ENCODE measurements at places on chromosomes 7 and 10.

GRCh38 chr10:98367604-98368451 lies 47.2 kb downstream of the PYROXD2 start:
- DNase-seq, result no peak

DNA sequence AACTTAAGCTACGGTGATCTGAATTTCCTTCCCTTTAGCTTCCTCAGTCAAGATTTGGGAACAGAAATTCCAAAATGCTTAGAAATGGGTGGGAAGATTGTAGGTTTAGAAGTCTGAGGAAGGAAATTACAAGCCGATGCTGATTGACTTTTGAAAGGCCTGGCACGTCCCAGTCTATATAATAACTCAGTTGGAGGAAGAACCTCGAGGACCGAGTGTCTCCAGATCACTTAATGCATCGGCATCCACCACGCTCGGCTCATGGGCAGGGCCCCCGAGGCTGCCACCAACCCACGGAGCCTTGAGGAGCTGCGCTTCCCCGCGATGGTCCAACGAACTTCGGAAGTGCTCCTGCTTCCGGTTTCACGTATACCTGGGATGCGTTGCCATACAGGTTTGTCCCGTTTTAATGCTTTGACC lies 10.4 kb upstream of the SP8 start:
- no peak for DNase-seq

DNA sequence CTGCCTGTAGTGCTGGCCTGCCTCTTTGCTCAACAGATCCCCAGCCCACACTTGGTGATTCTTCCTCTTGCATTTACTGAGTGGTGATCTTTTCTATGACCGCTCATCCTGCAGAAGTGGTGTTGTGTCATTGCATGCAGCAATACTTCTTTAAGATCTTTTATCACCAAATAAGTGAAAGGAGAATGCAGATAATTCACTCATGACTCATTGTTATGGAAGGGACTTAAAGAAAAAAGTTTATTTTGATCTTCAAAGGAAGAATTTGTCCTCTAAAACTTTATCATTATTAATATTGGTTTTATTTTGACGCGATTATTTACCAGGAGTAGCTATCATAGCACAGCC lies 489.1 kb upstream of the CELF2 start:
- DNase-seq, result no peak

DNA sequence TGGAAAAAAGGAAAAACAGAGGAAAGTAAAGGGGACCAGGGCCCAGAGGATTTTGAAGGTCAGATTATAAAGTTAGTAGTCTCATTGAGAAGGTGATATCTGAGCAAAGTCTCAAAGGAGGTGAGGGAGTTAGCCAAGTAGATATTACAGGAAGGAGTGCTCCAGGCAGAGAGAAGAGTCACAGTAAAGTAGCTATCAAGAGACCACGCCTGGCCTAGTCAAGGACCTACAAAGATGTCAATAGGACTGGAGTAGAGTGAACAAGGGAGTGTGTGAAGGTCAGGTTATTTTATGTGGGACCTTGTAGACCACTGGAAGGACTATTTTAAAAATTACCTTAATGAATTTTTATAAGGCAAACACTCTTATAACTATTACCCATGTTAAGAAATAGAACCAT lies 64.8 kb downstream of the TPST1 start:
- DNase-seq, result no peak

DNA sequence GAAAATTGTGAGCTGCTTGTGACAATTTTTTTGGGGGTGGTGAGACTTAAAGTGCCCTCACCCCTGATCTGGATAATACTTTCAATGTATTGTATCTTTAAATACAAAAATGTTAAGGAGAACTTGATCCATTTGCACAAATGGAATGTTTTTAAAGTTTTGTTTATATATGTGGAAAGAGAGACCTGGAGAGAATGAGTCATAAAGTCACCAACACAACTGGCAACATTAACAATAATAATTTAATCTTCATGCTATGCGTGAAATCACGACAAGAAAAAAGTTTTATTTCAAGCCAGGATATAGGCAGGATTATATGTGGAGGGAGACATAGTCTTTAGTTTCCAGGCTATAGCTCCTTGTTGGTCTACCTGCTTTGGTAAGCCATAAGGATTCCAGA lies 537.5 kb downstream of the GPAM start:
- DNase-seq, result no peak

All from effector memory CD8-positive, alpha-beta T cell (primary cell).